ENCODE measurements at places on chromosomes 11 and 22. TPM values are rescaled to one million over a fixed set of nuclear protein-coding genes. Genes with fewer than 3 reads are reported as not detected.
A peak's percentile ranks its signal among the peaks of the same experiment; 100 is the strongest.

DNA sequence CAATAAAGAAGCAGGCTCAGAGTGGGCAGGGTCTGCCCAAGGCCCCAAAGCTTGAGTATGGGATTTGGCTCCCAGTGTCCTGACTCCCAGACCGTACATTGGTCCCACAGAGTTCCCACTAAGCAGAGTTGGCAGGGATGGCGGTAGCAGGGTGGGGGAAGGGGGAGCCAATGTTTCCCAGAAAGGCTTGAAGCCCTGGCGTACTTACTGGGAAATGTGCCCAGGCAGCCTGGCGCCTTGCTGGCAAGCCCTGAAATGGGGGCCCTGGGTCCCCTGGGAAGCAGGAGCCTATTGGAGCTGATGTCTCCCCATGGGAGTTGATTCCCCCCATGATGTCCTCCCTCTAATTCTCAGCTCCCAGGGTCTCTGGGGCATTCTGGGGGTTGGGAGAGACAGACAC is 9.3 kb downstream of the ARHGEF17 start:
- no peak for DNase-seq

GRCh38 chr22:46007003-46007847 is 30.3 kb upstream of the WNT7B start:
- peak; percentile 64 for DNase-seq

The LMO2 gene
- 0.51 TPM for total RNA-seq

The CASP1 gene
- total RNA-seq: 82.2 TPM

The ANKK1 gene
- under 0.01 TPM for total RNA-seq
